ENCODE measurements at places on chromosomes 13 and 19. TPM values are rescaled to one million over a fixed set of nuclear protein-coding genes. Genes with fewer than 3 reads are reported as not detected.
A peak's percentile ranks its signal among the peaks of the same experiment; 100 is the strongest.

CD33 gene
- 0.62 TPM for total RNA-seq

DNA sequence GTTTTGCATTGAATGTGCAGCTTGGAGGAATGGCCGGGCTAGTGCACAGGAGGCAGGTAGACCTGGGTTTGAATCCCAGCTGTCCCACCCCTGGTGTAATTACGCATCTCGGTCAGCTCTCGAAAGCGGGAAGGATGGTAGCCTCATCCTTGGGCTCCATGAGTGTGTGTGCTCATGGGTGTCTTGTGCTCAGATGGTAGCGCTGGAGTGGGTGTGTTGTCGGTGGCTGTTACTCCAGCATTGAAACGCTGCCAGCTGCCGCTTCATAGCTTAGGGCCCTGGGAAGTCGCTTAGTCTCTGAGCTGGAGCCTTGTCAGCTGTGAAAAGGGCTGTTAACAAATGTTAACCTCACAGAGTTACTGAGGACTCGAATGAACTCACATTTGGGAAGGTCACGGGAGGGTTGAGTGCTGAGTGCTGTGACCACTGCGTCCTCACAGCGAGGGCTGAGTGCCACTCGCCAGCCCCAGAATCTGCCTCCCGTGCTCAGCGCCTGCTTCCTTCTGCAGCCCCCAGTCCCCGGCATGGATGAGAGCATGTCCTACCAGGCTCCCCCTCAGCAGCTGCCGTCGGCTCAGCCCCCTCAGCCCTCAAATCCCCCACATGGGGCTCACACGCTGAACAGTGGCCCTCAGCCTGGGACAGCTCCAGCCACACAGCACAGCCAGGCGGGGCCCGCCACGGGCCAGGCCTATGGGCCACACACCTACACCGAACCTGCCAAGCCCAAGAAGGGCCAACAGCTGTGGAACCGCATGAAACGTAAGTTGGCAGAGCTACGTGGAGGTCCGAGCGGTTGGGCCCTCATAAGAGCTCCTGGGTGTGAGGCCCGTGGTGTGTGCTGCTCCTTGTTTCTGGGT is 5.2 kb downstream of the LENG8 start:
- H3K27ac ChIP-seq, result no peak overlapping the region
- H3K4me3 ChIP-seq, result no peak overlapping the region
- peaks cover 31% of the 10 kb centered on the region for H3K36me3 ChIP-seq

DNA sequence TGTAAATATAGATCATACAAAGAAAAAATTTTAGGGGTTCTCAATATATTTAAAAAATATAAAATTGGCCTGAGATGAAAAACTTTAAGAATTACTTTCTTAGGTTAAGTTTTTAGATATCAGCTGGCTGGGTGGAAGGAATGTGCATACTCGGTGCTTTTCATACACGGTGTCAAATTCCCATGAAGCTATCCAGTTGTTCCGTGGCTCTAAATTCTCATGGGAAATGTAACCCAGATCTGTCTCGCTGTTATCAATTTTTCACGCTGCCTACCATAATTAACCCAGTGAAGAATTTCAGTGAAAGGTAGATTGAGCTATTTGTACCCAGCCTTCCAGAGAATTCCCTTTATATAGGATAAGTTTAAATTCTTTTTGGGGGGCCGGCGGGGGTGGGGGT is 11.6 kb upstream of the ZNF835 start:
- H3K36me3 ChIP-seq, result peaks cover 35% of the 10 kb centered on the region
- no peaks in the 10 kb centered on the region for H3K4me1 ChIP-seq
- DNase-seq, result no peak
- H3K27ac ChIP-seq, result no peak overlapping the region
- H3K4me3 ChIP-seq, result no peak overlapping the region
- H3K27me3 ChIP-seq, result no peaks in the 10 kb centered on the region

DNA sequence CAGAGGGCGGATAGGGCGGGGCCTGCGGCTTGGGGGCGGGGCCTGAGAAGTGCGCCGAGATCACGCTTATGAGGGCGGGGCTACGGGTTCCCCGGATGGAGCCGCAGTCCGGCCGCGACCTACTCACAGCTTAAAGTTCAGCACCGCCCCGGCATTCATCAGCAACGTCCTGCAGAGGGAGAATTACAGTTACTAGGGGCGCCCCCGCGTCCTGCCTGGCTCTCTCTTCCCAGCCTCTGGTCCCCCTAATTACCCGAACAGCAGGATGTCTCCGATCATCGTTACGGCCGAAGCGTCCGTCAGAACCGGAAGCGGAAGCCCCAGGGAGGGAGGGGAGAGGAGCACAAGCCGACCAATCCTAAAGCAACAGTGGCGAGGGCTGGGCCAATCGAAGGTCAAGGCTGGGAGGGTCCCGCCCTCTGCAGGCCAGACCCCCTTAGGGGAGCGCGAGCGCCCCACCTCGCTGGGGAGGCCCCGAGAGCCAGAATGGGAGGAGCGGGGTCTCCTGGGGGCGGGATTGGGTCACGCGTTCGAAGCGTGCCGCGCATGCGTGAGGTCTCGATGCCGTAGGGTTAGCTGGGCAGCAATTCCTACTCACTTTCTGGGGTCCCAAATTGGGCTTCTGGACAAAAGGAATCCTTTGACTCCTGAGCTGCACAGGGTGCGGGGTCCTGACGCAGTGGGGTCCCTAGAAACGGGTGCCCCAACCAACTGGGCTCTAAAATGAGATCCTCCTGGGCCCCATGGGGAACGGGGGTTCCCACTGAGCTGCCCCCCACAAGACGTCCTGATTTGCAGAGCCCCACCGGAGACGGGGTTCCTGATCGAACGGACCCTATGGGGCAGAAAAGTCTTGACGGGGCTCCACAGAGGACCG is at the start of gene SMIM7:
Gene SMIM7 (minus strand): TSS at position 313 of the 877 bp plus-strand sequence. CDS start 34 bp downstream, at position 279.
- peaks cover 10% of the 10 kb centered on the region for H3K27me3 ChIP-seq
- peak; percentile 99 for DNase-seq
- peak within 1 kb of the TSS; percentile 98 for H3K4me3 ChIP-seq
- H3K27ac ChIP-seq, result peak within 1 kb of the TSS; percentile 97
- H3K4me1 ChIP-seq, result peaks cover 31% of the 10 kb centered on the region

GRCh38 chr19:11264452-11265176 is 2.3 kb upstream of the DOCK6 start:
- no peak overlapping the region for H3K4me3 ChIP-seq
- no peaks in the 10 kb centered on the region for H3K4me1 ChIP-seq
- no peaks in the 10 kb centered on the region for H3K36me3 ChIP-seq
- no peak for DNase-seq
- H3K27me3 ChIP-seq, result peaks cover 79% of the 10 kb centered on the region

NKPD1 gene
- not detected for total RNA-seq

- H3K4me3 ChIP-seq, result no peak overlapping the region
- no peak for DNase-seq
- no peak overlapping the region for H3K27ac ChIP-seq
- H3K4me1 ChIP-seq, result no peaks in the 10 kb centered on the region
Observed at GRCh38 chr13:34265046-34265679, 447.2 kb downstream of the RFC3 start.

Measured in activated naive CD8-positive, alpha-beta T cell treated with anti-CD3 and anti-CD28 coated beads for 36 hours (primary cell).